ENCODE measurements at places on chromosomes 5 and 9.

DNA sequence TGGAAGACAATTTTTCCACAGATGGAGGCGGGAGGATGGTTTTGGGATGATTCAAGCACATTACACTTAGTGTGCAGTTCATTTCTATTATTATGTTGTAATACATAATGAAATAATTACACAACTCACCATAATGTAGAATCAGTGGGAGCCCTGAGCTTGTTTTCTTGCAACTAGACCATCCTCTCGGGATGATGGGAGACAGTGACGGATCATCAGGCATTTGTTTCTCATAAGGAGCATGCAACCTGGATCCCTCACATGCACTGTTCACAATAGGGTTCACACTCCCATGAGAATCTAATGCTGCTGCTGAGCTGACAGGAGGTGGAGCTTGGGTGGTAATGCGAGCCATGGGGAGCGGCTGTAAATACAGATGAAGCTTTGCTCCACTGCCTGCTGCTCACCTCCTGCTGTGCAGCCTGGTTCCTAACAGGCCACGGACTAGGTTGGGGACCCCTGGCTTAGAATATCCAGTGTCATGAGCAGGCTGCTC is 1.6 kb downstream of the STKLD1 start:
- no peak for DNase-seq

GRCh38 chr5:35302544-35302943 is 72.3 kb upstream of the PRLR start:
- no peak for DNase-seq

GRCh38 chr9:111375817-111376564 is 46.0 kb upstream of the OR2K2 start:
- no peak for DNase-seq

DNA sequence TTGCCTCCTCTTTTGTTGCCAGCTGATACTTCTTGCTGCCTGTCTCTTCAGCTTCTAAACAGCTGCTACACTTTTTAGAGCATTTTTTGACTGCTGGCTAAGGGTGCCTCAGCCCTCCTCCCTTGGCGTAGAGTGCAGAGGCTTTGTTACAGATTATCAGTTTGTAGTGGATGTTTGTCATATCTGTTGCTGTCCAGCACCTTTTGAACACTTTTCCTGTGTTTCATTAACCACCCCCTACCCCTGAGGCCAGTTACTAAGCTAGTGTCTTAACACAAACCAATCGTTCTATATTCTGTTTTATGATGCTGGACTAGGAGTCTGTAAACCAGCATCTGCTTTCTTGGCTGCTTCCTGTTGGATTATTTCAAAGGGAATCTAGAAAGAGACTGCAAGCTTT is 441.5 kb downstream of the DNAH5 start:
- no peak for DNase-seq

DNA sequence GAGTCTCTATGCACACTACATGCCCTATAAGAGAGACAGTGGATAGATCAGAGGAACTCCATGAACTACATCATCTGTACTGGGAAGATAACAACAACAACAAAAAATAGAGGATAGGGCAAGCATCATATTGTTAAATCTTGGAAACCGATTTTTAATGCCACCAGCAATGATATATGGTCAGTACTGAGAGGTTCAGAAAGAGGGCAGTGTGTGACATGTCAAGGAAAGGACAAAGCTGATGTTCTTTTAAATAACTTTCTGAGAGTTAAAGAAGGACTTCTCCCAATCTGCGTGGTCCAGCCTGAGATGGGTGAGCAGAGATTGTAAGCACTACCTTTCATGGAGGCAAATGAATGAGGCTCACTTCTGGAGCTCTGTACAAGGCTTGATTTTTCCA is 62.0 kb upstream of the PHF24 start:
- no peak for DNase-seq

DNA sequence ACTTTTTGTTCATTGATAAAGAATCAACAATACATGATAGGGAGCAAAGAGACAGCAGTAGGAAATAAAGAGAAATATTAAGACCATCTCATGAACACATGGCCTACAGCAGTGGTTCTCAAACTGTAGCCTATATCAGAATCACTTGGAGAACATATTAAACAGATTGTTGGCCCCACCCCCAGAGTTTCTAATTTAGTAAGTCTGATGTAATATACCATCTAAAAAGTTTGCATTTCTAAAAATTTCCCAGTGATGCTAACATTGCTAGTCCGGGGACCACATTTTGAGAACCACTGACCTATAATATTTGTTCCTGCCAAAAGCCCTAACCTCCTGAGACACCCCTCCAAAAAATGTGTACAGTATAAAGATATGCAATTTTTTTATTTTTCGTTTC is 306.2 kb upstream of the NREP start:
- no peak for DNase-seq

DNA sequence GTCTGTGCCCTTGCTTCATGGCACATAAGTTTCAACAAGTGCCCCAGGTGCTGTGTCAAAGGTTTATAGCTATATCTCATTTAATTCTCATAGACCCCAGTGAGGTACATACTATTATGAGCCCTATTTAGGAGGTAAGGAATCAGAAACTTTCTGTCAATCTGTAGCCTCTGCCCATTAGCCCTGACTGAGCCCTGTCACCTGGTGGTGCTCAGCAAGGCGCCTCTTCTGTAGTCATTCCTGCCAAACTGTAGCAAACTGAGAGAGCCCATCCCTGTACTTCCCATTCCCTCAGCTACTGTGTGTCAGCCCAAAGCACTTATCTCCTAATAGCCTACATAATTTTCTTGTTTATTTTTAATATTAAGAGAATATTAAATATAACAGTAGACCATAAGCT is 46.5 kb upstream of the FOXI1 start:
- no peak for DNase-seq

GRCh38 chr5:9776525-9776924 is 146.4 kb upstream of the TAS2R1 start:
- DNase-seq: no peak

- DNase-seq: no peak
Observed at GRCh38 chr5:124741711-124742496, 4.5 kb downstream of the ZNF608 start.

- DNase-seq: no peak
Observed at GRCh38 chr5:8523501-8523900, 654.6 kb downstream of the MTRR start.

GRCh38 chr5:98700730-98701129 is 72.7 kb upstream of the RGMB start:
- no peak for DNase-seq

Measured in stimulated activated CD8-positive, alpha-beta memory T cell treated with anti-CD3 and anti-CD28 coated beads, Interleukin-15, amount 100 ng/mL, for 24 hours (primary cell).